Erythroblast (primary cell): ENCODE measurements at places on chromosomes 11 and 22.

- no peak for DNase-seq
Measured at GRCh38 chr11:134580610-134580975, 168.6 kb upstream of the B3GAT1 start.

- no peak for DNase-seq
Measured at GRCh38 chr11:117441146-117441975, 113.7 kb downstream of the CEP164 start.

DNA sequence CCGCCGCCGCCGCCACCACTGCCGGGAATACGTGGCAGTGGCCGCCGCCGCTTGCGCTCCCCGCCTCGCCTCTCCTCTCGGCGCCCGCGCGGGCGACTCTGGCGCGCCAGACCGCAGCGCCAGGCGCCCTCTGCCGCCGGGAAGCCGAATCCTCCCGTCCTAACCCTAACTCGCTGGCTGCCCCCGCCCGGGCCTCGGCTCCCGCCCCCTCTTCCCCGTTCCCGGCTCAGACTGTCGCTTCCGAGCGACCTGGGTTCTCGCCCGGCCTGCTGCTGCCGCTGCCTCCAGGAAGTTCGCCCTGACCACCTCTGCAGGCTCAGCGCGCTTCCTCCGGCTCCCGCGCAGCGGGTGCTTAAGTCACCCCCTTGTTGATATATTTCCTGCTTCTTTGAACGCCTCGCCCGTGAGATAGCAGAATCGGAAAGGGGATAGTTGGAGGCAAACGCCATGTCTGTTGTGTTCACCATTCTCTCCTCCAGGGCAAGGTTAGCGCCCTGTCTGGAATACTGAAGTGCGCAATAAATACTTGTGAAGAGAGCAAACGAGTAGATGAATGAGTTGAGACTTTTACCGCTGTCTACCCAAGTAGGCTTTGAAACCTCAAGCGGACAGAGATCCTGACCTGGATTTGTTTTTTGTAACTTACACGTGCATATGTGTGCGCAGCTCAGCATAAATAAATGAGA, at the start of gene SMCO4:
Gene SMCO4, minus strand, starts transcription at position 100 of the 686 bp plus-strand sequence. CDS start 64,202 bp downstream, outside the sequence.
- peak; percentile 84 for DNase-seq

GRCh38 chr22:44263547-44263946, 49.2 kb downstream of the SHISAL1 start:
- DNase-seq = no peak

DNA sequence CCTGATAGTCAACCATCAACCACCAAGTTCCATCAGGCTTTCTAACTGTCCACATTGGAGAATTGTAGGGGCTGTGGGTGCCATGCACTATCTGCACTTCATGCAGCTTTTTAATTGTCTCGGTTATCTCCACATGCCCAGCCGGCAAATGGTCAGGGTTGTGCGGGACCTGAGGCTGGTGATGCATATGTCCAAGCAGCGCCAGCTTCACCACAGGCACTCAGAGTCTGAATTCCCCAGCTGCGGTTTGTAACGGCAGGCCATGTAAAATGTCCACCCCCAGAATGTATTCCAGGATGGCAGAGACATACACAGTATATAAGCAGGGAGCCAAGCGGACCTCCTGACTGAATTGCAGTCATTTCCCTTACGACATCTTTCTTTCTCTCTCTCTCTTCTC, 435.6 kb downstream of the DYNC2H1 start:
- no peak for DNase-seq

GRCh38 chr22:32903507-32903906, 102.0 kb downstream of the TIMP3 start:
- no peak for DNase-seq

DNA sequence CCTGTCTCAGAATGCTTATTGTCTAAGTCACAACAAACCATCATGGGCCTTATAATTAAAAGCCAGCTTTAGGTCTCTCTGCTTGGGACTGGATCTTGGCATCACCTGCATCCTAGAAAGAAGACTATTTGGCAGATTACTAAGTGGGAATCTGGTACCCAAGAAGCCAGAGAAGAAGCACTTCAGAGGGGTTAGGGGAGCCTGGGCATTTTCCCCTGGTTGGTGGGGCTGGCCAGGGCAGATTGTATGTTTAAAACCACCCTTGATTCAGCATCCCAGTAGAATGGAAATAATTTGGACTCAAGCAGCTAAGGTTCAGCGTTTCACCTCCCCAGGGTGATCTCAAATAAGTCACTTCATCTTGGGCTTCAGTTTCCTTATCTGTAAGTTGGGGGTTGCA, 193.7 kb downstream of the MIAT start:
- no peak for DNase-seq

GRCh38 chr22:38109371-38110001, 998 bp downstream of the BAIAP2L2 start:
- peak; percentile 33 for DNase-seq

DNA sequence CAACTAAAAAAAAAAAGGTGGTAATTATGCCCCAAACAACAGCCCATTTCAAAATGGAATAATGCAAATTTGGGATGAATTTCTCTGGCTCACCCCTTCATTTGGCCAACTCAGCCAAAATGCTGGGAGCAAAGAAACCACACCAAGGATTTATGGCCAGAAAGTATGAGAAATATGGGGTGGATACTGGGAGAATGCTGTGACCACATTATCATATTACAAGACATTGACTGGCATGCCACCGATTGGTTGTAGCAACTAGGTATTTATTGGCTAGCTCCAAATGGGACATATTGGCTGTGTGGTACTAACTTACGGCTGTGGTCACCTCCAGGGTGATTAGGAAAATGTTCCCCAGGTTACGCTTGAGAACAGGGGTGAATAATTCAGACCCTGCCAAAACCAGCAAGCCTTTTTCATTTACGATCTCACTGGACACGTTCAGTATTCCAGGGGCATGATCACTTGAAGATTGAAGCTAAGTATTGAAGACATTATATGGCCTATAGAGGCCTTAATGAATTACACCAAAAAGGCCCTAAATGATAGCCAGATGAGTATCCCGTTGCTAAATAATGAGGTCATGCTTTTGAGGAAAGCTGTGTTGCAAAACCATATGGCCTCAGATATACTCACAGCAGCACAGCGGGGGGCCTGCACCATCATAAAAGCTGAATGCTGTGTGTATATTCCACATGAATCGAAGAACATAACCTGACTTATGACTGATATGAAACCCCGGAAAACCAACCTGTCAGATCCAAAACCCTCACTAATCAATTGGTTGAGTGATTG, 3.8 kb upstream of the FDX1 start:
- DNase-seq = no peak

DNA sequence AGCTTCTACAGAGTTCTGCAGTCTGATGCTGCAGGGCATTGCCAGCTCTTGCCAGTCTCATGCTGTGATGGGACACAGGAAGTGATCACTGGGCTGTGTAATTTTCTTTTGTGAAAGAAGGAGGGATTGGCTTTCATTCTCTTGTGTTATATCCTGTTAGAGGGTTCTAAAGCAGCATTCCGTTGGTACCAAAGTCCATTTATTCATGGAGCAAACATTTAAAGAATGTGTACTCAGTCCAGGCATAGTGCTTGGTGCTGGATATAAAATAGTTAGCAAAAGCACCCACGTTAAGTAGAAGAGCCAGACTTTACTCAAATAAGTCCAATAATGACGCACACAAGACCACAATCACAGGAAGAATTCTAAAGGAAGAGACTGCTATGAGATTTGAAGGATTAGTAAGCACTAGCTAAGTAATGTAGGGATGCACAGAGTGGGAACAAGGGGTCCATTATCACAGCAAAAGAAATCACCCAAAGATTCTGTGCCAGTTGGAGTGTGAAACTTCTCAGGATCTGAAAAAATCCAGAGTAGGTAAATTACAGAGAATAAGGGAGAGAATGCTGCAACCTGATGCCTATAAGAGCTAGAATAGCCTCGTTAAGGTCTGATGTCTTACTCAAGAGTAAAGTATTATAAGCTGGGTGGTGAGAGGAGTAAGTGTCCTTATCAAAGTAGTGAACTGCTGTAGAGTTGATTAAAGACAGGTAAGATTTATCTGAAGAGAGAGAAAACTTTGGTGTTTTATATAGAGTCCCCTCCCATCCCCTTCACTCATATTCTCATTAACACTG, 728.3 kb downstream of the METTL15 start:
- no peak for DNase-seq

DNA sequence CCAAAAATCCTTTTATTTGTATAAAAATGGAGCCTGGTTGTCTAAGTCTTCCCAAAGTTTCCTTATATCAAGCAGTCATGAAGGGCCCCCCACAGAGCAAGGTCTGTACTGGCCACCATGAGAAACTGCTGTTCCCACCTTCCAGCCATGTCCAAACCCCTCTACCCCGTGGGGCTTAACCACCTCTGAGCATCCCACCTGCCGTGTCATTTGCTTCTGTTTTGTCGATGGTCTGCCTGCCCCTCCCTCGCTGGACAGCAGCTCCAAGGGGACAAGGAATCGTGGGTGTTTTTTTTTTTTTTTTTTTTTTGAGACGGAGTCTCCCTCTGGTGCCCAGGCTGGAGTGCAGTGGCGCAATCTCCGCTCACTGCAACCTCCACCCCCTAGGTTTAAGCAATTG, 11.1 kb upstream of the ANO1 start:
- no peak for DNase-seq

DNA sequence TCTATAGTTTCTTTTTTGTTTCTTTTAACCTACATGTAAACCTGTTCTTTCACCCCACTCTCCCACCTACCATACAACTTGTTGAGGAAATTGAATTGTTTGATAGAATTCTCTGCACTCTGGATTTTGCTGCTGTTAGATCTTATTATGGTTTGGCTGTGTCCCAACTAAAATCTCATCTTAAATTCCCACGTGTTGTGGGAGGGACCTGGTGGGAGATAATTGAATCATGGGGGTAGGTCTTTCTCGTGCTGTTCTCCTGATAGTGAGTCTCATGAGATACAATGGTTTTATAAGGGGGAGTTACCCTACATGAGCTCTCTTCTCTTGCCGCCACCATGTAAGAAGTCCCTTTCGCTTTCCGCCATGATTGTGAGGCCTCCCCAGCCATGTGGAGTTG, 15.0 kb upstream of the PITPNB start:
- peak; percentile 36 for DNase-seq

- no peak for DNase-seq
Measured at GRCh38 chr11:11845551-11845950, 3.8 kb downstream of the USP47 start.

GRCh38 chr22:48842583-48842945, 985.1 kb downstream of the BRD1 start:
- DNase-seq = no peak

- no peak for DNase-seq
Measured at GRCh38 chr11:125088576-125089455, 22.6 kb downstream of the TMEM218 start.

DNA sequence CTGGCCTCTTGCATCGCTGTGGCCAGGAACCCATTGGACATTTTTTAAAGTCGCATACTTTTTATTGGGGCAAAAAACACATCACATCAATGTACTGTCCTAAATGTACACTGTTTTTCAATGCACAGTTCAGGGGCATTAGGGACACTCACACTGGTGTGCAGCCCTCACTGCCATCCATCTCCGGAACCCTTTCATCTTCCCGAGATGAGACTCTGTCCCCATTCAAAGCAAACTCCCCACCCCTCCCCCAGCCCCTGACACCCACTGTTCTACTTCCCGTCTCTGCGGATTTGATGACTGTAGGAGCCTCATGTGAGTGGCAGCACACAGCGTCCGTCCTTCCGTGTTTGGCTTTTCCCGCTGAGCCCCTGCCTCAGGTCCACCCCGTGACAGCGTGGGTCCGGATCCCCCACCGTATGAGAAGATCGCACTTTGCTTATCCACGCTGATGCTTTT, 41.8 kb upstream of the TH start:
- DNase-seq = no peak

DNA sequence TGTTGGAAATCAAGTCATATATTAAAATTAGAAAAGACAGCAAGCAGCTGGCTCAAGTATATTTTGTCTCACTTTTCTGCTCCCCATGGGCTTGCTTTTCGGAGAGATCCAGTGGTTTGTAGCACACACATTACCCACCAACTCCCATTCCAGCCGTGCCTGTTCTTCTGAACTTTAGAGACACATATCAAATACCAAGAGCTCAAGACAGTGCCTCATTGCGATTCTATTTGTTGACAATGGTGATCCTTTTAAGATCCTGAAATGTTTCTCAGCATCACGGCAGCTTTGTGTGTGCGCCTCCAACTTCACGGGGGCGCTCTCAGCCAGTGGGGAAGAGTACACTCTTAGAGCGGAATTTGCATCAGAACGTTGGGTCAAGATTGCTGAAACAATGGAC, 52.9 kb downstream of the BARX2 start:
- no peak for DNase-seq

- no peak for DNase-seq
Measured at GRCh38 chr11:124724979-124725718, 14.6 kb upstream of the NRGN start.

DNA sequence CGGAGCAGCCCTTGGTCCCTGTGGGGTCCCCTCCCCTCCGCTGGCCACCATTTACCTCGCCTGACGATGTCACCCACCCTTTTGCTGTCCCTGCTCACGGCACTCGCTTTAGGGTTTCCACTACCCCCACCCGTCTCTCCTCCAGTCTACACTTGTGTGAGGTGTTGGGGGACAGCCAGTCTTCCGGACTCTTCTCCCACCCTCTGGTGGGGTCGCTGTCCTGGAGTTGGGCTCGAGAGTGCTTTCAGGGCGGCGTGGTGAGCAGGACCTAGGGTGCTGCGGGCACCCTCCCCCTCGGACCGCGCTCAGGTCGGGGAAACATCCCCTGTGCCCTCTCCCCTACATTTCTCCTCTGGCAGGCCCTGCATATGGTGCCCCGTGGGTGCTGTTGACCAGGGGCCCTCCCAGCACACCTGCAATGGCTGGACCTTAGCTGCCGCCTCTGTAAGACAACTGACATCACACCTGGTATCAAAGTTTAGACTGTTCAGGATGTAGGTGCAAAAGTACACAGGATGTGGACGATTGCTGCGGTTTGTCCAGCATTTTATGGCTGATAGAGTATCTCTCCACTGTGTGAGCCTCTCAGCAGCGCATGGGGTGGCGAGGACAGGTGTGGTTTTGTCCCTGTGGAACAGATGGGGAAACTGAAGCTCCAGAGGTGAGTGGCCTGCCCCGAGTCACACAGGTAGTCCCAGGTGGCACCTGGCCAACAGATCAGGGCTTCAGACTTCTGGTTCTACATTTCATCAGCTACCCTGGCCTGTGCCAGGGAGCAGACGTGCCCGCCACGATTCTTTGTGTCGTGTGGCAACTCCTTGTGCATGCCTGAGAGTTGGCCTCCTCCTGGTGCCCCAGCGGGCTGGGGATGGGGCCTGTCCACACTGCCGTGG, 1.2 kb downstream of the GRK2 start:
- DNase-seq = peak; percentile 62

DNA sequence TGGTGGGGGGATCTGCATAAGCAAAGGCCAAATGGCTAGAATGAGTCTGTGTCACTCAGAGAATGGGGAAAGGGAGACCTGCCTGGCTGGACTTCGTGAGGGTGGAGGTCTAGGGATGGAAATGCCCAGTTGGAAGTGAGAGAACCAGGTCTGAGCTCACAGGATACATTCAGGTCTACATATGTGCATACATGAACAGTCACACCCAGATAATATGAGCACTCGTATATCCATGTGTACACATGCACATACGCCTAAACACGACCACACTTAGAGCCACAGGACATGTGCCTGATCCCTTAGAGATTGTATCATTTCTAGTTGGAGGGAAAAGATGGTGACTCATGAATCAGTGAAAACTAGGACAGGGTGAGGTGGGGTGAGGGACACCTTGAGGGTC, 21.1 kb upstream of the RELT start:
- DNase-seq = no peak

GRCh38 chr11:18168372-18168771, 4.3 kb upstream of the MRGPRX4 start:
- no peak for DNase-seq
